ENCODE measurements at places on chromosomes 1 and 21.

DNA sequence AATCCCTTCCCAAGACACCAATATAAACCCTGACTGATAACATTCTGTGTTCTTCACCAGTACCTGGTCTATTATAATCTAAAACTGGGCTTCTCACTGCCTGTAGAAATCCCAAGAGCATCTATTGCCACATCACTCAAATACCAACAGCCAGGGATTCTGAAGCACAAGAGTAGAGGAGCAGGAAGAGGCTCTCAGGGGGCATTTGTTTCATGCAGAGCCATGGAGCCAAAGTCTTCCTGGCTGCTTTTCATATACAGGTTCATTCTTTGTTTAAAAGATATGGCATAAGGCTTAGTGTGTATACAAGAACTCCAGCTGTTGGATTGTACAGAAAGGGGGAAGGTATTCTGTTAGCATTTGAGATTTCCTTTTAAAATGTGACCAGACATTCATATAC lies 38.2 kb upstream of the USH2A start:
- no peak for DNase-seq

GRCh38 chr1:210407887-210408252 lies 79.2 kb downstream of the HHAT start:
- no peak for DNase-seq

DNA sequence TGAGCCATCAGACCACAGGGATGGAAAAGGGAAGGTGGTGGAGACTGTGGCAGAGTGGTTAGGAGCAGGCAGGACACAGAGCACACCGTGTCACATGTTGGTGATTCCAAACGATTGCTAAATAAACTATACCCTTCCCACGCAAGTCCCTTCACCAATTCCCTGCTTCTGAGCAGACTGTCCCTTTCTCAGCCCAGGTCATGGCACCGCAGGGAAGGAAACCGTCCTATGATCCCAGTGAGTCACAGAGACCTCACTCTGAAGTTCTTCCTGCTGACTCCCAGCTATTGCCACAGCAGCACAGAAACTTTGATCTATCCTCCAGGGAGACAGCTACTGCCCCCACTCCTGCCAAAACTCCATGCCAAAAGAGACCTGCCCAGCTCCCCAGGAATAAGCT lies 19.2 kb downstream of the RIMS3 start:
- DNase-seq, result no peak

- DNase-seq, result peak; percentile 75
These were observed 812 bp downstream of the NBPF1 start for GRCh38 chr1:16612332-16613172.

GRCh38 chr1:158002022-158002630 lies 8.7 kb downstream of the KIRREL1 start:
- no peak for DNase-seq

- no peak for DNase-seq
These were observed 3.4 kb upstream of the PCSK9 start for GRCh38 chr1:55035904-55036303.

DNA sequence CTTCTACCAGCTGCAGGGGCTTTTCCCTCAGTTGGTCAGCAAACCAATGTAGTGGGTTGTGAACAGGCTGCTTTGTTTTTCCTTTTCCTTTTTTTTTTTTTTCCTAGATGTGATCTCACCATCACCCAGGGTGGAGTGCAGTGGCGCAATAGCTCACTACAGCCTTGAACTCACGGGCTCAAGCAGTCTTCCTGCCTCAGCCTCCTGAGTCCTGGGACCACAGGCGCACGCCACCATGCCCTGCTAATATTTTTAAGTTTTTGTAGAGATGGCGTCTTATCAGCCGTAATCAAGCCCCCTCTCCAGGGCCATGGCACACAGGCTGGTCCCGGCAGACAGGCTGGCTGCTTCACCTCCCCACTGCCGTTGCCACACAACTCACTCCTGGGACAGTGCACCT lies 3.4 kb upstream of the TRIM11 start:
- DNase-seq, result no peak

- no peak for DNase-seq
These were observed 161.6 kb upstream of the VAMP3 start for GRCh38 chr1:7609311-7609994.

DNA sequence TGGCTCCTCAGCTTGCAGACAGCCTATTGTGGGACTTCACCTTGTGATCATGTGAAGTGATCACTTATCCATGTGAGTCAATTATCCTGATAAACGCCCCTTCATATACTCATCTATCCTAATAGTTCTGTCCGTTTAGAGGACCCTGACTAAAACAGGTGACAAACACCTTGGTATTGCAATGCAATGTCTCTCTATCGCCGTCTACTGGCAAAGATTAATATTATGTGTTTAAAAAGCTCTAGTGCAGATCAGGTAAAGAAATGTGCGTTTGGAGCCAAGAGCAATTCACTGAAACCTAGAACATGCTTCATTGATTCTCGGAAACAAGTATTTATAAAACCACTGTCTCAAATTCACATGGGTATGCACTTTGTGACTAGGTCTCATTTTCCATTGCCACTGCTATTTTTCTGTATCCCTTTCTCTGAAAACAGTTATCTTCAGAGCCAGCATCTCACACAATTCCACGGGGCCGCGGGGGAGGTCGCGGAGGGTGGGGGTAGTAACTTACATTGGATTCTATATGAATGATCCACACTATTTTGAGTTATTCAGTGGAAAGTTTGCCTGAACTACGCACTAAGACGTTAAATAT lies 554.6 kb upstream of the NCAM2 start:
- no peak for DNase-seq

DNA sequence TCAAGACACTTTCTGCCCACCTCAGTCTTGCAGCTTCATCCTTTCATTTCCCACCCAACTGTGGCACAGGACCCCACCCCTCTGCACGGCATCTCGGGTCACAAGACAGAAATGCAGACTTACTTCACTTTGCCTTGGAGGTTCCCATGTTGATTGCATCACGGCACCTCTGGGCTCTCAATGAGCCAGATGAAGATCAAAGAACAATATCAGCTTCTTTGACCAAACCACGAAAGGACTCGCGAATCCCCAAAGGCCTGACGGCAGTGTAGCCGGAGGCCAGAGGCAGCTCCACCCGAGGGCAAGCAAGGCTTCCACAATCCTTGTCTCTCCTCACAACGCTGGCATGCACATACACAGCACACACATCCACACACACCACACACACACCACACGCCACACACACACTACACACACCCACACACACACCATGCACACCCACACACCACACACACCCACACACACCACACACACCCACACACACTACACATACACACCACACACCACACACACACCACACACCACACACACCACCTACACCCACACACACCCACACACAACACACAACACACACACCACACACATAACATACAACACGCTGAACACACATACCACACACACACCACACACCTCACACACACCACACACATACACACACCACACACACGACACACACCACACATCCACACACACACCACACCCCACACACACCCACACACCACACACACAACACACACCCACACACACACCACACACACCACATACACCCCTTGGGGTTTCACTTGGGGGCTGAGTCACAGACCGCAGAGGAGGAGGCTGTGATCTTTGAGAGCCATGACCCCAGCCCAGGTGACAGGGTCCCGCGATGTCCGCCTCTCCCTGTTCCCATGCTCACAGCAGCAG lies 35.8 kb downstream of the UBASH3A start:
- no peak for DNase-seq

DNA sequence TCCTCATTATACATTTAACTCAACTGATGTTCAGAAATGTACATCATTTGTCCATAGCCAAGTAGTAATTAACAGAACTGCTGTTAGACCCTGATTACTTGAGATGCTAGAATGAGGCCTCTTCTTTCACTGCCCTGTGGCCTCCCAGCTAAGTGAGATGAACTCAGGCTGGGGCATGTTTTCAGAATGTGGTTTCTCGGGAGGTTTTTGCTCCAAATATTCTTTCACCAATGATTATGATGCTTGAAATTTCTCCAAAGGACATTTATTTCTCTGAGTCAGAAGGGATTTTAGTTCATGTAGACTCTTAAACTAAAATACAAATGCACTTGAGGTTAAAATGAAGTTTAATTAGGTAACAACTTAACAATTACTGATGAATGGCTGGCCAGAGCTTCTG lies 34.6 kb upstream of the ADAMTS5 start:
- DNase-seq, result no peak

DNA sequence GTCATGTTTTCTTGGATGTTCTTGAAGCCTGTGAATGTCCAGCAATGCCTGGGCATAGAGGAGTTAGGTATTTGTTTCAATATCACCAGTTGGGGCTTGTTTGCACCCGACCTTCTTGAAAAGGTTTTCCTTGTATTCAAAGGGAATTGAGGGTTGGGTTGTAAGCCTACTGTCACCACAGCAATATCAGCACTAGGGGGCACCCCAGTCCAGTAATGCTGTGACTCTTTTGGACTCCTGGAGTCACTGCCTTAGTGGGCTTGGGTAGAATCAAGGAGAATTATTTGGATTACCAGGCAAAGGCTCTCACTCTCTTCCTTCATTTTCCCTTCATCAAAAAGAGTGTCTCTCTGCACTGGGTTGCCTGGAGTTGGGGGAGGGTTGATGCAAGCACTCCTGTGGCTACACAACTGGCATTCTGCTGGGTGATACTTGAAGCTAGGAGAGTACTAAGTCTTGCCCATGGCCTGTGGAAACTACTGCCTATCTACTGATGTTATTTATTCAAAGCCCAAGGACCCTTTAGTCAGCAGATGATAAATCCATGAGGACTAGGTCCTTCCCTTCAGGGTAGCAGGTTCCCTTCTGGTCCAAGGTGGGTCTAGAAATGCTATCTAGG lies 34.5 kb downstream of the OR10R2 start:
- no peak for DNase-seq

GRCh38 chr1:245872475-245872874 lies 634.6 kb downstream of the SMYD3 start:
- no peak for DNase-seq

GRCh38 chr1:41051022-41051421 lies 29.5 kb upstream of the SLFNL1 start:
- DNase-seq, result no peak

GRCh38 chr1:64675718-64676345 lies 69.0 kb upstream of the RAVER2 start:
- no peak for DNase-seq

DNA sequence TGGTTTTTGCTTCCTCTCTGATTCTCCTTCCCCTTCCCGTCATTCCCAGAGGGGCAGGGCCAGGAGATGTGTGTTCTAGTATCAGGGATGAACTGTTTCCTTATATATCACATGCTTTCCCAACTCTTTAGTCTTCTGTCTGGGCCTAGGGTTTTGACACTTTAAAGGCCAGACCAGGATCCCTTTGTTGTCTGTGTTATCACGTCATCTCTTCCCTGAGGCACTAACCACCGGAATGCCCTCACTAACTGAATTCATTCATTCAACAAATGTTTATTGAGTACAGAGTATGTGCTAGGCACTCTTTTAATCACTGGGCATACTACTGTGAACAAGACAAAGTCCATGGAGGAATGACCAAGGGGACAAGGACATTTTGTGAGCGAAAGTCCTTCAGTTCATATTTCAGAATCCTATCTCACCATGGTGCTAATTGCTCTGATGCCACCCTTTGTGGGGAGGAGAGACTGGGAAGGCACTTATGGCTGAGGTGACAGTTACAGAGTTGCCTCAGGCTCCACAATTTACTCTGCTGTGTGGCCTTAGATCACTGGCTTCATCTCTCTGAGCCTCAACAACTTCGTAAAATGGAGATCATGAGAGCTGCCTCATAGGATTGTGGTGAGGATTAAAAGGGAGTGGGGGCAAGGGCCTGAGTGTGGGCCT lies 12.0 kb upstream of the ZNF362 start:
- no peak for DNase-seq

DNA sequence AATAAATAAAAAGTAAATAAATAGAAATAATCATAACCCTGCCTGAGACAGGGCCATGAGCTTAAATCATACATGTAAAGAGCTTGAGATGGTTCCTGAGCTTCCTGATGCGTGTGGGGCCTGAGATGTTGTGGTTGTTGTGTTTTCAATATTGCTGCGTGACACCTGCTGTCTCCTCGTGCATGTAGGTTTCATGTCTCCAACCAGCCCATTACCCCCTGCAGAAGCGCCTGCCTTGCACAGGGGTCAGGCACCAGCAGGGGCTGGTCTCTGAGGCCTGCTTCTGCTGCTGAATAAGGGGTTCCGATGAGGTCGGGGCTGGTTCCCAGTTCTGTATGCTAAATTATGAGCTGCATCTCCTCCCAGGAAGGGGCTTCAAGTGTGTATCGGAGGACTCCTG lies 15.9 kb downstream of the UMODL1 start:
- no peak for DNase-seq

GRCh38 chr21:37792046-37792445 lies 124.2 kb downstream of the KCNJ6 start:
- no peak for DNase-seq

DNA sequence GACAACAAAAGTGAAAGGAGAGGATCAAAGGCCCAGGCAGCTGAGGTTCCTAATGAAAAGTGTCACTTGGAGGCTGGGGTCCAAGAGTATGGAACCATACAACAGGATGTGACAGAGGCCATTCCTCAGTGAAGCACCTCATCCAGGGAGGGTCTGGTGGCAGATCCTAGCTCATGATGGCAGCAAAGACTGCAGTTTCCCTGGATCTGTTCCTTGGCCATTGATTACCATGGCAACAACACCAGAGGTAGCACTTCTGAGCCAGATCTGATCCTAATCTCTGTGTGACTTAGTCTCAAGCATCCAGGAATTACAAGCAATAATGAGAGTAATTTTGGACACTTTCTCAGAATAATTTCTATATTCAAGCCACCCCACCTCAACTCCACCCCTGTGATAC lies 12.9 kb downstream of the FAM177B start:
- no peak for DNase-seq

GRCh38 chr1:66138613-66139012 lies 345.9 kb downstream of the PDE4B start:
- DNase-seq, result no peak

DNA sequence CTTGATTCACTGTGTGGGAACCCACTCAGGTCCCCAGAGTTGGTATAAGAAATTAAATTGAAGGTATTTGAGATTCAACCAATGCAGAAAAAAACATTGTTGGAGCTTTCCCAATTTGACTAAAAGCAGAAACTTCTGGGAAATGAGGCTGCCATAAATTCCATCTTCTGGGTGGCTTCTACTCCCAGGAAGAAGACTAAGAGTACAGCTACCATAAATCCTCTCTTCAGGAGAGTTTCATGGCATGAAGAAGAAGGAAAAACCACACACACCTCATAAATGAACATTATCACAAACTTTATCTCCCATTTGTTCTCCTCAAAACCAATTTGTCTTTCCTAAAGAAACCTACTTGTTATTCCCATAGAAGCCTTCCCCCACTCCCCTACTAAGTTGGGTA lies 283.9 kb downstream of the DPYD start:
- DNase-seq, result no peak

GRCh38 chr1:157704878-157705277 lies 4.3 kb upstream of the FCRL3 start:
- DNase-seq, result no peak

DNA sequence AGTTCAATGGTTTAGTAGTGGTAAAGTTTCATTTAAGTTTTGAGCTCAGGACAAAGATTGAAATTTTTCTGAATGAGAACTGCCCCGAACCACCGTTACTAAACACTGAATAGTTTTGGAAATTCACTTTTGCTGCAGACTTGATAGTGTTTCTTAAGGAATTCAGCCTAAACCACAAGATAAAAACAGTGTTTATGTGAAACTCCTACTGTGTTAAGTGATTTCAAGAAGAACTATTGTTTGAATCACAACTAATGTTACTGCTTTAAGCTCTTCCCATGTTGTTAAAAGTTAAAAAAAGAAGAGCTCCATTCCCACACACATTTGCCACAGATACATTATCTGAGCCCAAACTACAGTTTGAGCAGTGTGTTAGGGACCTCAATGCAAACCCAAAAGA lies 159.2 kb downstream of the DYRK1A start:
- DNase-seq, result no peak

Data from hypothalamus (tissue), 51 donors.